Colonic mucosa (tissue), 4 donors: ENCODE measurements at places on chromosomes 5 and 9. TPM values are rescaled to one million over a fixed set of nuclear protein-coding genes. Genes with fewer than 3 reads are reported as not detected.

- no peak for DNase-seq
Measured at GRCh38 chr5:427415-428087, 15.4 kb upstream of the EXOC3 start.

GRCh38 chr9:104826911-104827310, 63.0 kb downstream of the NIPSNAP3B start:
- no peak for DNase-seq

- DNase-seq = no peak
Measured at GRCh38 chr9:99515093-99515492, 293.0 kb downstream of the SEC61B start.

DNA sequence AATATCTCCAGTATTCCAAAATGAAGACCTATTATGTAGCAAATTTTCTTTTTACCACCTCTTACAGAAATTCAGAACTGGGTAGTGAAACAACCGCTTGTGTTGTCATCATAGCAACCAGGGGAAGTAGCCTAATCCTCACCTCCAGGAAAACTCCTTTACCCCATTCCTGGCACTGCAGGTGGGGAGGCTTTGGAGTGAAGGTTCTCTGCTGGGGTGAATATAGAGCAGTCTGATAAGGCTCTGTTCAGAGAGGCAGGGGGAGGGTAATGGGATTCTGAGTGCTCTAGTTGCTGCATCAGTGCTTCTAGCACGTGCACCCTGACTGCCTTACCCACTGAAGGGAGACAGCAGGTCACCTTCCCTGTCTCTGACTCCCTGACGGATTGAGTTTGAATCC, 116.2 kb downstream of the MAN2A1 start:
- DNase-seq = no peak

DNA sequence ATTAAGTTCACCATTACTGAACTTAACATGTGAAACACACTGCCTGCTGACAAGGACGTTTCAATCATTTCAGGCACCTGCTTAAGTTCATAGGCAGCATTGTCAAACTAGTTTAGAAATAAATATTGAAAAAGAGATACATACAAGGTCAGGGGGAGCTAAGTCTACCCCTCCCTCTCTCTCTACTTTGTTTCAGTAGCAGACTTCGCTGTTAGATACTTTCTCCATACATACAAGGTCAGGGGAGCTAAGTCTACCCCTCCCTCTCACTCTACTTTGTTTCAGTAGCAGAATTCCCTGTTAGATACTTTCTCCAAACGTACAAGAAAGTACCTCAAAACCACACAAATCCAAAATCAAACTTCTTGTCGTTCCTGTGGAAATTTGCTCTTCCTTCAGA, 387.4 kb upstream of the PDE4D start:
- DNase-seq = no peak

Gene DCAF12
- total RNA-seq = 37.9 TPM

DNA sequence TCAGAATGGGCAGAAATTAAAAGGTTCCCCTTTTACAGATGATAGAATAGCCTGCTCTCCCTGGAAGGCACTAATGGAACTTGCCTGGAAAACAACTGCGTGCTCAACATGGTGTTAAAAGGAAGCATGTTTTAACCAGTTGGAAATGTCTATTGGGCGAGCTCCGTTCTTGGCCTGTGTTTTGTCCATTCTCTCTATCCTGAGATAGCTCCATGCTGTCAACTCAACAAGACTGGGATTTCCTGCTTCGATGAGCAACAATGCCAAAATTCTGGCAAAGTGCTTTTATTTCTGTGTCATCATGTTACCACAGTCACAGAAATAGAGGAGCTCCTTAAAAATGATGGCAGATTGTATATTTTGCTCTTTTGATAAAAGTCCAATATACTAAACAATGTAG, 198.3 kb downstream of the PLK2 start:
- no peak for DNase-seq

Gene RAI14
- 15.9 TPM for total RNA-seq

GRCh38 chr9:79980432-79980831, 408.7 kb downstream of the TLE4 start:
- DNase-seq = no peak

Gene GDA
- total RNA-seq = 23.0 TPM

GRCh38 chr9:70979966-70980365, 141.5 kb downstream of the TRPM3 start:
- no peak for DNase-seq
